ENCODE measurements at places on chromosomes 3 and 15. TPM values are rescaled to one million over a fixed set of nuclear protein-coding genes. Genes with fewer than 3 reads are reported as not detected.

DNA sequence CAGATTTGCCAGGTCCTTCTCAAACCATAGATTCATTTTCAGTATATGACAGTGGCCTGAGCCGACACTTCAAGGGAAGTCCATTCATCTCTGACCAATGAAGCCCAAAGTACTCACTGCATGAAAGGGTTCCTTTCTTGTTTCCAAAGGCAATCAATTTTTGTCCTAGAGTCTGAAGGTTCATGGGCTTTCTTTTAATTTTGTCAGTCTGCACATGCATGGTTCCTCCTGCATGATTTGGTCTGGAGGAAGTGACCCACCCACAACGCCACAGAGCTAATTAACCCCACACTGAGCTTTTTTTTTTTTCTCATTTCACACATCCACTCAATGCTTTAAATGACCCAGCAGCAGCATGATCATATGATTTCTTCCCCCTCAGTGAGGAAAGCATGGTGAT lies 216.4 kb downstream of the TIGIT start:
- peaks cover 20% of the 10 kb centered on the region for H3K4me1 ChIP-seq
- peak overlapping the region; percentile 72 for H3K27ac ChIP-seq
- no peaks in the 10 kb centered on the region for H3K36me3 ChIP-seq

DNA sequence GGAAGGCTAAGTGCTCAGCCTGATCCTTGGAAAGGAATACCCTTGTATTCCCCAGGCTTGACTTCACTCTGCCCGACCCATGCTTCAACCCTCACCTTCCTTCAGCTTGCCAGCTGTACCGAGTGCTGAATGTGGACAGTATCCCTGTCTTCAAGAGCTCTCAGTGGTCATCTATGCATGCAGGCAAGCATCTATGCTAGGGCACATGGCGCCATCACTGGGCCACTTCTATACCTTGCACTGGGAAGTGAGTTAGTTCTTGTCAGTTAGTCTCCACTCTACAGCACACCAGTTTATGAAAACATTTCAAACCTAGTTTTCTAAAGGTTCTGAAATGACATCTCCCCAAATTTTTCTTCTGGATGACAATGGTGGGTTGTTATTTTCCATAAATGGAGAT lies 82.0 kb upstream of the MYRIP start:
- no peak for DNase-seq
- no peak overlapping the region for H3K27ac ChIP-seq
- H3K27me3 ChIP-seq = peaks cover 20% of the 10 kb centered on the region
- H3K4me3 ChIP-seq = no peak overlapping the region

The TOP2B gene
- total RNA-seq = 170 TPM

DNA sequence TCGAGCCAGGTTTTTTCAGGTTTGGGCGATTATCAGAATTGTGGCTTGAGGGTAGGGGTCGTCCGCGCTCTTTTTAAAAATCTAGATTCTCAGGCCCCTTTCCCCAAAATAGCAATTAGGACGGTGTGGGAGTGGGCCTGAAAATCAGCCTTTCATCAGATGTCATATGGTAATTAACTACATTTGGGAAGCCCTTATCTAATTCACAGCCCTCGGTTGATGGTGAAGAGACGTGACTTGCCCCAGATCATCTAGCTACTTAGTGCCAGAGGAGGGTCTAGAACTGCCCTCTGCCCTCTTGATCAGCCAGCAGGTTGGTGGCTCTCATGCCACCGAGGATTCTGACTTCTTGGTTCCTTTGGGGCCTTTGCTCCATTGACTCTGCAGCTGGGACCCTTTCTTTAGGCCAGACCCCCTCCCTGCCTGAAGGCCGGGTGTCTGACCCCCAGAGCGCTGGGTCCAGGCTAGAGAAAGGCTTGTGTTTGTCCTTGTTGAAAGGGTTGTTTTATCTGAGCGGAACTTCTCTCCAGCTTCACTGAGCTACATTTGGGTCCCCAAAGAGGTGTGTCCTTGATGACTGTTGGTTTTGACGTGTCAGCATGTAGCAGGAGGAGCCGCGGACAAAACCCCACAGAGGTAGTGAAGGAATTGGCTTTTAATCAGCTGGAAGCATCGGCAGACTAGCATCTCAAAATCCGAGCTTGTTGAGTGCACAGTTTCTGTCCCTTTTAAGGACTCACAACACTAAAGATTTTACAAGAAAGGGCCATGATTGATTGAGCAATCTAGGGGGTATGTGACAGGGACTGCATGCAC lies 857 bp downstream of the AEN start:
- no peak for DNase-seq
- peaks cover 42% of the 10 kb centered on the region for H3K4me1 ChIP-seq
- H3K27me3 ChIP-seq = no peaks in the 10 kb centered on the region
- H3K36me3 ChIP-seq = no peaks in the 10 kb centered on the region
- peak overlapping the region; percentile 91 for H3K27ac ChIP-seq

DNA sequence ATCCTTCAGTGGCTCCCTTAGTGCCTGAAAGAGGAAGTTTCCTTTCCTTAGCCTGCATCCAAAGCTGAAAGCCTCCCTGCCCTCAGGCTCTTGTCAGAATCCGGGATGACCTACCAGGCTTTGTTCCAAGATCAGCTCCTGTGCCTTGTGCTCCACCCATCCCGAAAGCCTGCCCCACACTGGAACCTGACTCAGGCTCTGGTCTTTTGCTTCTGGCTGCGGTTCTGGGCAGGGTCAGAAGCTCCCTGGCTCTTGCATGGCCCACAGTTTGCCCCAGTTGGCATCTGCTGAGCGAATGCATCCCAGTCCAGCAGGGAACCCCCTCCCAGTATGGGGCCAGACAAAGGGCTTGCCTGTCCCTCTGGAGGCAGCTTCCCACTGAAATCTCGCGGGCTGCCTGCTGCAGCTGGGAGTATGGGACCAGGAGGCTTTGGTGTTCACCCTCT lies 25.9 kb upstream of the KIF23 start:
- peaks cover 11% of the 10 kb centered on the region for H3K4me1 ChIP-seq
- no peaks in the 10 kb centered on the region for H3K27me3 ChIP-seq
- H3K4me3 ChIP-seq = no peak overlapping the region
